ENCODE measurements at places on chromosomes 3 and 15.

DNA sequence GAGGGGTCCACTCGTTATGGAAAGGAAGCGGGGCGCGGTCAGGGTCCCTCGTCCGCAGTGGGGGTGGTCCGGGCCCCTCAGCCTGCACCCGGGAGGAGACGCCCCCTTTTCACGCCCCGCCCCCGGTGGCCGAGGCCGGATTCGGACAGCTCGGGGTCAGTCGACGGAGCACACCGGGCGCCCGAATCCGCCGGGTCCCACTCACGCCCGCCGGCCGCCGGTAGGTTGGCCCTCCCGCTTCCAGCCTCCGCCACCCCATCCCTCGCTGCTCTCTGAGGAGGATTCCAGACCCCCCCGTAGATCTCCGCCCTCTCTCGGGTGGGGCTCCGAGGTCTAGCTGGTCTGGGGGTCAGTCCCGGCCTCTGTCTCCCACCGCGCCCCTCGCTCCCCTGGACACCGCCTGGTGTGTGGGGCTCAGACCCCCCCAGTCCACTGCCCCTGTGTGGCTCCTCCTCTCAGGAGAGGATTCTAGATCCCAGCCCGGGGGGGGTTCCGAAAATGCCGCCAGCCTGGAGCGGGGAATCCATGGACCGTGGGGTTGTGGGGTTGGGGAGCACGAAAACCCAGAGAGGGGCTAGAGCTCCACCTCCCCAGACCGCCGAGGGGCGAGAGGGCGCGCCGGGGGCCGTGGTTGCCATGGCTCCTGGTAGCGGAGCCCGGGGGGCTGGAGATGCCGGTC is 725 bp downstream of the CHL1 start:
- no peak for DNase-seq

GRCh38 chr15:71082803-71083202 is 32.5 kb upstream of the THSD4 start:
- DNase-seq: no peak

DNA sequence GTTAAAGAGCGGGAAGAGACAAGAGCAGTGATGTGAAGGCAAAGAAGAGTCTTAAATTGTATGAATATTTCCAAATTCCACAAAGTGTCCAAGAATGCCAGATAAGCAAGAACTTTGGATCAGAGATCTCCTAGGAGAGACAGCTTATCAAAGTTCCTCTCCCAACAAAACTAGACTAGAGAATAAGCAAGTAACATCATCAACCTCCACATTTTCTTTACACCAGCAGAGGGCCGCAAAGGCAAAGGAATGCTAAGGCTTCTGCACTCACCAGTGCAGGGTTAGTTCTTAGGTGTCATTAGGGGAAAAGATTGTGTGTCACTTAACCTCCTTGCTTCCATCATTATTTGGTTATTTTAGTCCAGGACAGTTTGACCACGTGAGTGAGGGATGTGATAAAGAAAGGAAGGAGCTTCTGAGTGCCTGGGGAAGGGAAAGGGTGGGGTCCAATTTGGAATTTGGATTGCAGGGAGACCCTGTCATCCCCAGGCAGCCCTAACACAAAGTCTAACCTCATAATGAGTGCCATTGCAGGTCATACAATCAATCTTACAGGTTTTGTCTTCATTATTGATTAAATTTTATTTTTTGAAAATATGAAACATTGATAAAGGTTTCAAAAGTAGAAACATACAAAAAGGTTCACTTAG is 7.5 kb upstream of the CMTM6 start:
- DNase-seq: peak; percentile 37

GRCh38 chr3:53705024-53705745 is 141.0 kb downstream of the CHDH start:
- no peak for DNase-seq

GRCh38 chr3:8186213-8186612 is 315.4 kb upstream of the LMCD1 start:
- DNase-seq: no peak

- DNase-seq: no peak
Observed at GRCh38 chr3:46986055-46986730, 6.7 kb downstream of the NBEAL2 start.

DNA sequence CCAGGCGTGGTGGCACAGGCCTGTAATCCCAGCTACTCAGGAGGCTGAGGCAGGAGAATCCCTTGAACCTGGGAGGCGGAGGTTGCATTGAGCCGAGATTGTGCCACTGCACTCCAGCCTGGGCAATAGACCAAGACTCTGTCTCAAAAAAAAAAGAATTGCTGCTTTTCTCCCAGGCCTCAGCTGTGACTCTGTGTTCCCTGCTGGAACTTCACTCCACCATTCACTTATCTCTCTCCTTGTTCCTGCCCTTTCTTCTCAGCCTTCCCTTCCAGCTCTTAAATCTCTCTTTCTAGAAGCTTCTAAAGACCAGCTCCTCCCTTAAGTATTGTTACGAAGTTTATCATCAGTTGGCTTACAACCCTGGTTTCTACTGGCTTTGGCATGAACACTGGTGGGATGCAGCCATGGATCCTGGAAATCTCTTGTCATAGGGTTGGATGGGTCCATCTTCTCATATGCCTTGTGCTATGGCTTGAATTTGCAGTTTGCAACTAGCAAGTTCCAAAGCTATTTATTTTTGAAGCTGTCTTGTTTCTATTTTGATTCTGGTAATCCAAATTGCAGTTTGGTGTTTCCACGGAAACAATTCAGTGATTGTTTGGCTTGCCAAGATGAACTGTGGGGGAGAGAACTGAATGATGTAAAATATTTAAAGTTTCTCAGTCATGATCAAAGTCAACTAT is 10.5 kb downstream of the C3orf62 start:
- no peak for DNase-seq

DNA sequence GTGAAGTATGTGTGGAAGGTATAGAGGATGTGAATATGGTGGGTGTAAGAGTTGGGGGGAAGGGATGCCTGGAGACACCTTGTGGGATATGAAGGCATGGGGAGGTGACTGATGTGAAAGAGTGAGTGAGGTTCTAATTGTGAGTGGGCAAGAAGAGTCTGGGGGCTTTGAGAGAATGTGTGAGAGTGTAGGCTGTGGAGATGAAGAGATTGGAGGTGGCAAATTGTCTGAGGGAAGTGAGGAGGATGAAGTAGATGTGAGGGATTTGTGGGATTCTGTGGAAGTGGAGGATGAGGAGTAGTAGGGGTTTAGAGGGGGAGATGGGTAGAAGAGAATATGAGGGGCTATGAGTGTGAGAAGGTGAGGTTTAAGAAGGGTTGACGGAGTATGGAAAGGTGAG is 41.6 kb downstream of the ZIC4 start:
- DNase-seq: no peak

DNA sequence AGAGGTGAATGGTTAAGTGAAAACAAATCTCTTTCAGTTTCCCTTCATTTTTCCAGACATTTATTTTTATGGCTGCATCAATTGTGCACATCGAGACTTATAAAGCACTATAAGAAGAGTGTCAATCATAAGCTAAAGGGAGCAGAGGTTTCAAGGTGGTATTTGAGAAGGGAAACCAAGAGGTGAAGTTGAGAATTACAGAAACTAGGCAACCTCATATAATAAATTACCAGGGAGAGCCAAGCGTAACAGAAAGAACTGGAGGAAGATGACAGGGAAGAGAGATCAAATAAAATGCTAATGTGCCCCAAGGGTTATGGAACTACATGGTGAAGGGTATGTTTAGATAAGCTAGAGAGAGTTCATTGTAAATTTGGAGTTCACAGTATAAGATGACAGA is 6.3 kb upstream of the CCDC54 start:
- DNase-seq: no peak

GRCh38 chr3:116469546-116469945 is 24.3 kb upstream of the LSAMP start:
- no peak for DNase-seq
